ENCODE measurements at places on chromosomes 2 and 18.

DNA sequence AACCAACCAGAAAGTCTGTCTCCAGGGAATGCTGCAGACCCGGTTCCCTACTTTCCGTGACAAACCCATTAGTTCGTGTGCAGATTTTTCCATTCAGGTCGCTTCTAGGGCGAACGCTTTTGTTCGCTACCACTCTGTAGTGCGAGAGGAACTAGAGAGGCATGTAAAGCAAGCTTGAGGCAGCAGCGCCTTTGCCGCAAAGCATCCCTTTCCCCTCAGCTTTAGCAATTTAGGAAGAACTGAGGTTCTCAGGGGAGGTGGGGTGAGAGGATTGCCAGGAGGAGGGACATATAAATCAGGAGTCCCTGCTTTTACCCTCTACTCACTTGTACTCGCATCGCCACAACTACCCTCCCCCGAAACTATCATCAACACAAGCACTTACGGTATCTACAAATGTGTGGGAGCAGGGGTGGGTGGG is 748 bp upstream of the ZNF804A start:
- no peak for DNase-seq

- DNase-seq, result no peak
Observed at GRCh38 chr18:68985172-68985820, 187.4 kb downstream of the CCDC102B start.

DNA sequence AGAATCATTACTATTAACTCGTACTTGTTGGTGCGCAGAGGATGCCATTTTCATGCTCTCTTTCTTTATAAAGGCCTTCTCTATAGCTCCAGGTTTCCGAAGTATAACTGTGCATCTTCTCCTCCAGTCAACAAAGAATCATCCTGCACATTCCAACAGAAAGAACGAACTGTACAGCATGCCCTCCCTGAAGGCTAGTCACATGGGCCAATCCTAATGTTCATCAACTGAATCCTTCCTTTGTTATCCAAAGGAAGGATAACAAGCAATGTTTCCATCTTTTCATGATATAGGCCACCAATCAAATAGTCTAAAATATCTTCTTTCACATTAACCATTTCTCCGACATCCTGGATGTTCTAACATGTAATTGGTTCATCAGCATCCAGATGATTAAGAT is 66.9 kb upstream of the LDLRAD4 start:
- DNase-seq, result no peak

GRCh38 chr2:180705551-180705950 is 274.9 kb upstream of the UBE2E3 start:
- DNase-seq, result no peak

GRCh38 chr2:40477361-40477760 is 25.5 kb upstream of the SLC8A1 start:
- no peak for DNase-seq

DNA sequence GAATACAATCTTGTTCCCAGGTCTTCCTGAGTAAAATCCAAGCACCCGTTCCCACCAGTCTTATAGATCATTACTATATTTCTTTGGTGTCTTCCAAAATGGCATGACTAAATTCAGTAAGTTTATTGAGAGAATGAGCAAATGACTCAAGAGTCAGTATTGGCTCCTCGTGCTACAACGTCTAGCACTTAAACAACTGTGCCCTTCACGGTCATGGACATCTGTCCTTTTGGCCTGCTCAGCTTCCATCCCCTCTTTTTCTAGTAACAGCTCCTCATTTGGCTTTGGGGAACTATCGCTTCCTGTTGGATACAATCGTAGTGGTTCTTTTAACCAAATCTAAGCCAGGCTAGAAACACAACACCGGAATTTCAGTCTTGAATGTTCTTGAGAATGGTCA is 24.1 kb upstream of the FZD7 start:
- DNase-seq, result no peak
